Inflammatory macrophage (primary cell): ENCODE measurements at places on chromosomes 16 and 17.

DNA sequence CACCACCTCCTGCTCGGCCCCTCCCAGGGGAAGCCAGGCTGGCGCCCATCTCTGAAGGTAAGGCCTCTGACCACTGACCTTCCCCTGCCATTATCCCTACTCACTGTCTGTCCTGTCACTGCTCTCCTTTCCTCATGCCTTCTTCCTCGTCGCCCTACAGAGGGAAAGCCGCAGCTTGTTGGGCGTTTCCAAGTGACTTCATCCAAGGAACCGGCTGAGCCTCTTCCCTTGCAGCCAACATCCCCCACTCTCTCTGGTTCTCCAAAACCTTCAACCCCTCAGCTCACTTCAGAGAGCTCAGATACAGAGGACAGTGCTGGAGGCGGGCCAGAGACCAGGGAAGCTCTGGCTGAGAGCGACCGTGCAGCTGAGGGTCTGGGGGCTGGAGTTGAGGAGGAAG lies 3.0 kb downstream of the COA3 start:
- DNase-seq = no peak

DNA sequence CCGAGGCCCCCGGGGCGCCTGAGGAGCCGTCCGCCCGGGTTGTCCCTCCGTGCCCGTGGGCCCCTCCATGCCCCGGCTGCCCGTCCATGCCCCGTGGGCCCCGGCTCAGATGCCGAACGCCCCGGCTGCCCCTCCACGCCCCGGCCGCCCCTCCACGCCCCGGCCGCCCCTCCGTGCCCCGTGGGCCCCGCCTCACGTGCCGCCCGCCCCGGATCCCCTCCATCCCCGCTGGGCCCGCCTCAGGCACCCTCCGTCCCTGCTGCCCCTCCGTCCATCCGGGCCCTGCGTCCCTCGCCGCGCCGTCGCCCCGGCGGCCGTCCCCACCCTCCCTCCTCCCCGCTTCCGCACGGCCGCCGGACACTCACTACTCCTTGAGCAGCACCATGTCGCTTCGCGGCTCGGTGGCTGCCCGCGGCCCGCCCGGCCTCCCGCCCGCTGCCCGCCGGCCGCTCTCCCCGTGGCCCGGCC lies 382 bp downstream of the PITPNA start:
- DNase-seq = no peak

- peak; percentile 83 for DNase-seq
Measured at GRCh38 chr17:78214016-78214705, at the start of gene BIRC5. Gene BIRC5, plus strand, starts transcription at chr17:78214253. Its CDS starts 64 bp downstream, at chr17:78214317.

DNA sequence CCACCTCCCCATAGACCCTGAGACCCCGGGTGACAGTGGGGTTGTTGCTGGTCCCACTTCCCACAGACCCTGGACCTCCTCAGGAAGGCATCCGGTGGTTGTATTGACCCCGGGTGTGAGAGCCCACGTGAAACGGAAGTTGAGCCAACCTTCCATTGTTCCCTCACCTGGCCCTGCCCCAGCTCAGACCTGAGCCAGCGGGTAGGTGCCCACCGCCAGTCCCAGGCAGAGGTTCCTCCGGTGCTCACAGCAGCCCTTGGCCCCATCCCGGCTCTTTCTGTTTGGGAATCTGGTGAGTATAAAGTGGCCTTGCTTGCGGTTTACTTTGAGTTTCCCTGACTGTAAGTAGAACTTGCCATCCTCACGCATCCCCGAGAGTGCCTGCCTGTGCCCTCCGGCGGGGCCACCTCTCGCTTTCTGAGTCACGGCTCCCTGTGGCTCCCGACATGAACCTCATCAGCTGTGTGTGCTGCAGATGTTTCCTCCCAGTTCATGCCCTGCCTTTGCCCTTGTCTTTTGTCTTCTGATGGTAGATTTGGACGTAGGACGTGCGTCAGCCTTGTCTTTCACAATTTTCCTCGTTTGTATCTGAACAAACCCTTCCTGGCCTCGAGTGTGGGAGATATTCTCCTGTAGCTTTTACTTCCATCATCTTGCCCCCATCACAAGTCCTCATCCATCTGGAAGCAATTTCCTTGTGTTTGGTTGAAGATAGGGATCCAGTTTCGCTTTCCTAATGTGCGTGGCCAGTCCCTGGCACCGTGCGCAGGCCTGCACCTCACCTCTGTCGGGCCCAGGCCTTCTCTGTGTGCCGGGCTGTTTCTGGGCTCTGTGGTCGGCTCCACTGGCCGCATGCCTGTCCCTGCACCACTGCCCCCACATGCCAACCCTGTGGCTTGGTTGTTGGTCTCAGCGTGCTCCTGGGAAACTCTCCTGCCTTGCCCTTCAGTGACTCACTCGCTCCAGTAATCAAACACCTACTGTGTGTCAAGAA lies 76.0 kb downstream of the METRNL start:
- DNase-seq = peak; percentile 60

DNA sequence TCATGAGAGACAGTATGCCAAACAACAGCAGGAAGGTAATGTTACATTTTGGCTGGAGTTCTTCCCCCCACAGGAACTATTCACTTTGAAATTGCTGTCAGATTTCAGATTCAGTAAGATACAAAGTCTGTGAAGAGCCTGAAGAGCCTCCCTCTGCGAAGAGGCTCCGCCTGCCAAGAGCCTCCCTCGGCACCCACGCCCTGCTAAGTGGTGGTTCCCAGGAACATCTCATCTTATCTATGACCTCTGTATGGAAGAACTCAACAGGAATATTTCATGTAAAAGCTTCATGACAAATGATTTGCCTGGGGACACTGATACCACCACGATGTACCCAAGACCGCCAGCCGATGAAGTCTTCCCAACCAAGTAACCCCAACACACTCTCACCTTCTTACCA lies 3.2 kb downstream of the ZC3H7A start:
- DNase-seq = no peak

GRCh38 chr16:22330326-22330725 lies 33.1 kb downstream of the POLR3E start:
- DNase-seq = peak; percentile 39

DNA sequence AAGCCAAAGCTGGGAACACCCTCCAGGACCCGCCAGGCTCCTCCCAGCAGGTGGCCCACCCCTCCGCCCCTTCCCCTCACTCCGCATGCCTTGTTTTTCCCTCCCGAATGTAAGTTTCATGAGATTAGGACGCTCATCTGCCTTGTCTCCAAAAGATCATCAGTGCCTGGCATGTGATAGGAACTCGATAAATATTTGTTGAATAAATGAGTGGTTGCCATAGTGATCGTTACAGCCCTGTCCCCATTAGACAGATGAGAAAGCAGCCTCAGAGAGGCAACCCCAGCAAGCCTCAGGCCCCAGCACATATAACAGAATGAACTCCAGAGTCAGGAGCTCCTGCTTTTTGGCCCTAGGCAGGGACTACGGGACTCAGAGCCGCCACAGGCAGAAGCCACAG lies 5.0 kb downstream of the CAMKK1 start:
- no peak for DNase-seq

GRCh38 chr17:75430159-75430974 lies 24.9 kb upstream of the GRB2 start:
- no peak for DNase-seq

- DNase-seq = no peak
Measured at GRCh38 chr16:66443269-66443652, 16.2 kb downstream of the BEAN1 start.

DNA sequence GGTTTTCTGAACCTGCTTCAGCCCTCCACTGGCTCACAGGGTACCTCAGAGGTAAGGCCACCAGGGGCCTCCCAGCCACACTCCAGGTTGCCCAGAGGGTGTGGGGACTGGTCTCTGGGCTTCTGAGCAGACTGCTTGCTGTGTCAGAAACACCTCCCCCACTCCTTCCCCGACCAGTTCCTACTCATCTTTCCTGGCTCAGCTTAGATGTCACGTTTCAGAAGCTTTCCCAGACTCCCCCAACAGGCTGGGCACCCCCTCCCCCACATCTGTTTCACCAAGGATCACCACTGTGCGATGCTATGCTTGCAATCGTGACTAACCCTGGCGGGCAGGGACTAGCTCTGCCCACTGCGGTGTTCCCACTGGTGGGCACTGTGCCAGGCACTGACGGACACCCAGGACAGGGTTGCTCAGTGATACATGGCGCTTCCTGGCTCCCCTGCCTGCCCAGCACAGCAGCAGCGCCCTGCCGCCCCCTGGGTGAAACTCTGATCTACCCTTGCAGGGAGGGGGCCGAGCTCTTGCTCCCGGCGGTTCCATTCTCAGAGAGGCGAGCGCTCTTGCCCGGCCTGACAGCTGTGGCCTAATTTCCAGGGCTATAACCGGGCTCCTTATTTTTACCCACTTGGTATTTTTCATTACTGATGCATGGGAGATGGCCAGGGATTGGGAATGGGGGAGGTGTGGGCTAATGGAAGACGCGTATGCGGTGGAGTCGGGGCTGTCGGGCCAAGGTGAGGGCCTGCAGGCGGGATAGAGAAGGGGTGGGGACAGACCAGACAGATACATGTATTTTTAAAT lies 29.4 kb upstream of the MTSS2 start:
- DNase-seq = no peak

GRCh38 chr17:78268191-78268874 lies 36.9 kb downstream of the TMEM235 start:
- DNase-seq = no peak

DNA sequence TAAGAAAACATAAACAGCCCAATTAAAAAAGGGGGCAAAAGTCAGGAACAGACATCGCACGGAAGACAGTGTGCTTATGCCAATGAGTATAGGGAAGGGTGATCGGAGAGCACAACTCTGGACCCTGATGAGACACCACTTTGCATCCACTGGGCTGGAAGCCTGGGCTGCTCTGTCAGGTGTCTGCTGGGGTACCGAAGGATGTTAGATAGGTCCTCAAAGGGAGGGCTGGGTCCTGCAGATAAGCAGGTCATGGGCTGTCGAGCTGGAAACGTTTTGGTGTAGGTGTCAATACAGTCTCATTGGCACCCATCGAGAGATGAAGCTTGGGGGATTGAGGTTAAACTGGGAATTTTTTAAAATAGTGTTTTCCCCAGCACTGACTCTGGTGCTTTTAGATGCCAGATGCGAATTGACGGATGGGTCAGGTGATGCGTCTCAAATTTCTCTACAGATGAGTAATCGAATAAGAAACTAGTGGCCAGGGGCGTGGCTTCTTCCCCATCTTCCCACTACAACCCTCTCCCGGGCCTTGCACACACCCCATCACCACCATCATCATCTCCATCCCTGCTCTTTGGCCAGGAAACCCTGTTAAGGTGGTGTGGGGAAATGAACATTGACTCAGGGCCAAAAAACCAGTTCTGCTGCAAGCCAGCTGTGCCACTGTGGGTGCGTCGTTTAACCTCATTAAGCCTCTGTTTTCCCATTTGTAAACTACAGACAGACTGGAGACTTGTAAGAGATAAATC lies 47.8 kb upstream of the IRF8 start:
- no peak for DNase-seq
